Bronchial epithelial cell (primary cell): ENCODE measurements at places on chromosomes 12 and 14. TPM values are rescaled to one million over a fixed set of nuclear protein-coding genes. Genes with fewer than 3 reads are reported as not detected.

The HOXC11 gene
- not detected in 2 replicates for total RNA-seq

The PMCH gene
- total RNA-seq, result not detected in 2 replicates

The SERPINA12 gene
- total RNA-seq, result not detected in 2 replicates

The CACNA1C gene
- not detected in 2 replicates for total RNA-seq

The CCDC196 gene
- total RNA-seq, result not detected in 2 replicates

The EEA1 gene
- total RNA-seq, result 8.4 and 13.7 TPM in 2 replicates

The ESR2 gene
- under 0.01 and 0.13 TPM in 2 replicates for total RNA-seq

The TESPA1 gene
- not detected in 2 replicates for total RNA-seq

The DLGAP5 gene
- total RNA-seq, result 0.26 and 0.38 TPM in 2 replicates

The BICDL1 gene
- total RNA-seq, result 10.8 and 30.7 TPM in 2 replicates

The NOVA1 gene
- total RNA-seq, result under 0.01 TPM in 1 of 2 replicates, not detected in the other

The PAX9 gene
- total RNA-seq, result 9.7 and 18.4 TPM in 2 replicates

The MGP gene
- 0.79 TPM in 1 of 2 replicates, not detected in the other for total RNA-seq

The OTX2 gene
- total RNA-seq, result not detected in 2 replicates

The PXMP2 gene
- 12.9 and 15.1 TPM in 2 replicates for total RNA-seq

The SLC4A8 gene
- total RNA-seq, result 0.26 and 0.64 TPM in 2 replicates

The PTPRQ gene
- total RNA-seq, result not detected in 2 replicates

The HOXC12 gene
- total RNA-seq, result not detected in 2 replicates

The HNF1A gene
- total RNA-seq, result not detected in 2 replicates

The SSPN gene
- total RNA-seq, result 0.26 and 0.38 TPM in 2 replicates

The ALX1 gene
- total RNA-seq, result 0.26 and 0.38 TPM in 2 replicates

The LGALS3 gene
- total RNA-seq, result 198 and 253 TPM in 2 replicates

The CDK17 gene
- 28.3 and 34.5 TPM in 2 replicates for total RNA-seq

The RTL1 gene
- not detected in 2 replicates for total RNA-seq

The PRH2 gene
- 0.38 TPM in 1 of 2 replicates, not detected in the other for total RNA-seq

The KCNJ8 gene
- total RNA-seq, result under 0.01 TPM in 1 of 2 replicates, not detected in the other

The MMP19 gene
- 0.13 and 0.53 TPM in 2 replicates for total RNA-seq
